ENCODE measurements at places on chromosomes 2 and 18. TPM values are rescaled to one million over a fixed set of nuclear protein-coding genes. Genes with fewer than 3 reads are reported as not detected.

- no peak for DNase-seq
Observed at GRCh38 chr18:48932822-48933510, 17.8 kb downstream of the SMAD7 start.

DNA sequence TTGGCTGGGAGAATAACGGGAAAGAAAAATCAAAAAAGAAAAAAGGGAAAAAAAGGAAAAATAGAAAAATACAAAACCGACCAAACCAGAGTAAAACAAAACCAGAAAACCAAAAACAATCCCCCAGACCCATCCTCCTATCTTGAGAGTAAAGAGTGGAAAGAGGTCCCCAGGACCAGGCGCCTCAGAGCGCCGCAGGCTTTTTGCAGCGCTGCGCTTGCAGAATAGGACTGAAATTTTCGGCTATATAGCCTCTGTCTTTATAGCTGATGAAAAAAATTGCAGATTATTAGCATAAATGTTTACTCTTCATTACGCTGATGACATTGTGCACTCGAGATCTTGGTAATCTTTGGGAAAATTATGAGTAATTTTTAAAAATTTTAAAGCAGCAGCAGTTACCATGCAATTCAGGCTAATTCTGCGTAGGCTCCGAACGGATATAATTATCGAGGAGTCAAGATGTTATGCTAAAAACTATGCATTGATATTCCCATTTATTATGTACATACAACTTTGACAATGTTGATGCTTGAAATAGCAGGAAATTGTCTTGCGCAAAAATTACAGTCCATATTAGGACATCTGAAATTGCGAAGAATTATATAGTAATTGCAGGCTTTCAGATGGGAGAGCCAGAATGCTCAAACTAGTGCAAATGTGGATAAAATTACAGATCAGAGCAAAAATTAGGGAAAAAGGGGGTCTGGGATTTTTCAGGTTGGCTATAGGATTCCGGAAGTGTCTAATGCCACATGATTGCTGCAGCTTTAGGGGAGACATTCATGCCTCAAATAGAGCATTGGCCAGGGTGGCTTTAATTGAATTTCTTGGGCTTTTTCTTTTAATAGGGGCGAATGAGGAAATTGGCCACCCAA is 8.3 kb downstream of the DLX1 start:
- DNase-seq: no peak

GRCh38 chr2:128196471-128196931 is 105.5 kb downstream of the UGGT1 start:
- no peak for DNase-seq

- no peak for DNase-seq
Observed at GRCh38 chr2:172100935-172101820, 1.5 kb downstream of the DLX2 start.

GRCh38 chr2:80869858-80870438 is 565.4 kb upstream of the LRRTM1 start:
- DNase-seq: no peak

ACMSD gene
- total RNA-seq: not detected

PTPRN gene
- total RNA-seq: 0.67 TPM

GPBAR1 gene
- total RNA-seq: 0.26 TPM

KCNF1 gene
- total RNA-seq: not detected

UNC80 gene
- not detected for total RNA-seq
